AG04449 (cell line): ENCODE measurements at places on chromosomes 2 and 18.

DNA sequence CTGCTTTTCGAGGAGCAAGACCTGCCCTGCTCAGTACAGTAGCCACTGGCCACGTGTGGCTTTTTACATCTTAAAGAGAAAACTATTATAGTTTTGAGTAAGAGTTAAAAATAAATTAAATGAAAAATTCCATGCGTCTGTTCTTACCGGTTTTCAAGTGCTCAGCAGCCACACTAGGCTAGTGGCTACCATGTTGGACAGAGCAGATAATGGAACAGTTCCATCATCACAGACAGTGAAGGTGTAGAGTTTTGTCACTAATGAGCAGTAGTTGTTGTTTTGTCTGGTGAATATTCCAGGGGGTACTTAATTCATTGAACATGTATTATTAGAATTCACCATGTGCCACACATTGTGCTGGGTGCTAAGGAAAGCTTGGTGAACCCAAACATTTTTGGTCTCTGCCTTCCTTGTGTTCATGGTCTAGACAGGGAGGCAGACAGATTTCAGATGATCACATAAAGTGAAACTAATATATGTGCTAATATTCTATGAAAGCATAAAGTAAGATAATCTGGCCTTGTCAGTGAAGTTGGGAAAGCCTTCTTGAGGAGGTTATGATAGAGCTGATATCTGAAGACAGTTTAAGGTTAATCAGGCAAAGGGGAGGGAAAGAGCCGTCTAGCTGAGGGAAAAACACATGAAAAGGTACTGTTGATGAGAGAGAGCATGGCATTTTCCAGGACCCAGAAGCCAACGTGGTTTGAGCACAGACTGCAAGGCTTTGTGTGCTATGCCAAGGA, 1.4 kb downstream of the ALMS1 start:
- DNase-seq: no peak

DNA sequence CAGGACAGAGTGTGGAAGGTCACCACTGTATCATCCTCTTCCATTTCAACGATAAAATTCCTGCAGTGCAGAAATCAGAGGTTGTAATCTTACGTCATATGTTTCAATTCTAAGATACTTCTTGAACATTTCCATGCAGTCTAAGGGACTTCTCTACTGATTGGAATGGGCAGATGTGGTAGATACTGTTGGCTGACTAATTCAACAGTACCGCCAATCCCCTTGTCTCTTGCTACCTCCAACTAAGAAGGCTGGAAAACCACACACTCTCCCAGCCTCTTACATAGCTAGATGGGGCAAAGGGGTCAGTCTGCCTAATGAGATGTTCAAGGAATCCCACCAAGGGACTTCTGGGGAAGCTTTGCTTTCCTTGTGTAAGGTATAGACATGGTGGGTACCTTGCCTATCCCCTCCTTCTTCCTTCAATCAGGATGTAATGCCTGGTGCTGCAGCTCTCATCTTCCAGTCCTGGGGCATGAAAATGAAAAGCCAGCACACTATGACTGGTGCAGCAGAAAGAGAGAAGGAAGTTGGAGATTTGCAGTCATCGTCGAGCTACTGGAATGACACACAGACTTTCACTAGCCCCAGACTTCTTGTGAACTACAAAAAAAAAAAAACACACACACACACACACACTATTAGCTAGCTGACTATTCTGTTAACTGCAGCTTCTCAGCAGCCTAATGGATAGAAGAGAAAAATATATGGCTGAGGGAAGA, 84.1 kb downstream of the ALPK2 start:
- DNase-seq: no peak

GRCh38 chr2:80496775-80497174, 192.2 kb upstream of the LRRTM1 start:
- DNase-seq: peak; percentile 34

GRCh38 chr2:208013285-208014178, 11.8 kb downstream of the PLEKHM3 start:
- DNase-seq: peak; percentile 28

GRCh38 chr2:29412197-29412925, 297.1 kb downstream of the CLIP4 start:
- no peak for DNase-seq

- no peak for DNase-seq
Measured at GRCh38 chr18:24023185-24023814, 8.7 kb downstream of the TTC39C start.

GRCh38 chr2:232386740-232387450, 8.3 kb downstream of the ALPP start:
- no peak for DNase-seq

DNA sequence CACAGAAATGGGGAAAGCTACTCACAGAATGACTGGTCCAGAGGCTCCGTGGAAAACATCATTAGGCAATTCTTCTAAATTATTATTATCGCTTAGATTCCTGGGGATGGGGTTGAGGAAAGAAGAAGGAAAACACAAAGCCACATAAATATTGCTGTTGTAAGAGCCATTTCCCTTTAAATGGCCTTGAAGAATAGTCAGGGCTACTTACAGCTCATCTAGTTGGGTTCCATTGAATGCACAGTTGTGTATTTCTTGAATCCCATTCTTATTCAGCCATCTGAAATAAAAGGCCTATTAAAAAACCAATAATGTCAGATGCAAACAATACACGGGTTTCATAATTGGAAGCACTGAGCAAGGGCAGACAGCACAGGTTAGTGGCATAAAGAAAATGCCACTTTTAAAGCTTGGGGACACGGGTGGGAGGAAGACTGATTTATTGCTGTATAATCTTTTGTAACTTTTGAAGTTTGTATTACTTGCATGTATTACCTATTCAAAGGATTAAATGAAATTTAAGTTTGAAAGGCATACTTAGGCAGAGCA, 171.4 kb downstream of the FSHR start:
- no peak for DNase-seq

- no peak for DNase-seq
Measured at GRCh38 chr18:23563377-23564043, 22.8 kb downstream of the NPC1 start.

DNA sequence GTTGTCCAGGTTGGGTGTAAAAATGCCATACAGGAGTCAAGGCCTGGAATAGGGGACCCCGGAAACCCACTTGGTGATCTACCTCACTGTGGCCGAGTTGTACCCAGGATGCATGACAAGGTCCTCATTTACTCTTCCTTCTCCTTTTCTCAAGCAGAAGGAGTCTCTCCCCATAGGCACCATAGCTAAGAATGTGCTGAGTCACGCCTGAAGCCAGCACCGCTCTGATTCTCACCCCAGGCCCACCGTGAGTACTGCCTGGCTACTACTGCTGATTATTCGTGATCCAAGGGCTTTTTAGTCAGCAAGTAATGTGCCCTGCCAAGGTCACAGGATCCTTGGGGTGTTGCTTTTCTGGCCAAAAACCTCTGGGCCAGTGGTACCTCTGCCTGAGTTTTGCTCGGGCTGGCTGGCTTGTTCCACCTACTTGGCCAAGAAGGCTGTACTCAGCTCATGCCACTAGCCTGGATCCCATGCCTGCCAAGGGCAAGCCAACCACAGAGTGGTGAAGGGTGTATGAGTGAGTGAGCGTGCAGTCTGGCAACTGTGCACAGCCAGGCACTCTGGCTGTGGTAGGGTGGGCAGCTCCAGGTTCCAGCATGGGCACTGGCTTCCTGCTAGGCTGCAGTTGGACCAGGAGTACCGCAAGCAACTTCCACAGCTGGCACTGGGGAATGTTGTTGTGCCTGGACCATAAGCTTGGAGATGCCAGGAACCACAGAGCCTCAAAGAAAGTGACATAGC, 650.1 kb upstream of the VRK2 start:
- no peak for DNase-seq

GRCh38 chr2:241659150-241659739, 21.8 kb downstream of the ATG4B start:
- DNase-seq: no peak

DNA sequence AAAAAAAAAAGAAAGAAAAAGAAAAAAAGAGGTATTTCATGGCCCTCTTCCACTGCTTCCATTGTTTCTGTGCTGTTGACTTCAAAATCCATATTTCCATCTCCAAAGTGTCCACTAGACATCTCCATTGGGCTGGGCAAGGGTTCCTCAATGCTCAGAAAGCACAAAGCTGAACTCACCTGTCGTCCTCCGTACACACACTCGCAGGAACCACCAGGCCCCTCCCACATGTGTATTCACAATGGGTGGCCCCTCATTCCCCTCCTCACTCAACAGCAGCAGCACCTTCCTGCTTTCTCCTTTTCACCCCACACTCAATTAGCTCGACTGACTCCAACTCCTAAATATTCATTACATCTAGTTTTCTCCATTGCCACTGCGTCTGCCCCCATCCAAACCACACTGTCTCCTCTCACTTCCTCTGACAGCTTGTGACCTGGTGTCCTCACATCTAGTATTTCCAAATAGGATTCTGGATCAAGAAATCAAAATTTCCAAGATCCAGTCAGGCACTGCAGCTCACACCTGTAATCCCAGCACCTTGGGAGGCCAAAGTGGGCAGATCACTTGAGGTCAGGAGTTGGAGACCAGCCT, 25.2 kb downstream of the OSBPL1A start:
- DNase-seq: no peak

DNA sequence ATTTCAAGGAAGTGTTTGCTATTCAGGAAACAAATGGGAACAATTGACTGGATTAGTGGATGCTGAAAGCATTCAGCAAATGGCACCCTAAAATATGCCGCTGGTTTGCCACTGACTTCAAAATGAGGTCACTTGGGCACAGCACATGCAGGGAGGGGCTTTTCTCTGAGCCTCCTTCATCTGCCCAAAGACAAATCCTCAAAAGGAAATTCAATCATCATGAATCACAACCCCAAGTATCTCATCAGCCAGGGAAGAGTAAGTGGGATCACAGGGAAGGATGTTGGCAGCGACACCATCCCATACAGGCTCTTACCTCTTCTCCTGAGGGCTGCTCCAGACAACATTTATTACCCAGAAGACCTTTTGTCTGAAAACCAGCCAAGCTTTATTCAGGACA, 14.4 kb upstream of the SP140L start:
- DNase-seq: no peak

- no peak for DNase-seq
Measured at GRCh38 chr2:188076149-188077056, 215.3 kb upstream of the GULP1 start.

DNA sequence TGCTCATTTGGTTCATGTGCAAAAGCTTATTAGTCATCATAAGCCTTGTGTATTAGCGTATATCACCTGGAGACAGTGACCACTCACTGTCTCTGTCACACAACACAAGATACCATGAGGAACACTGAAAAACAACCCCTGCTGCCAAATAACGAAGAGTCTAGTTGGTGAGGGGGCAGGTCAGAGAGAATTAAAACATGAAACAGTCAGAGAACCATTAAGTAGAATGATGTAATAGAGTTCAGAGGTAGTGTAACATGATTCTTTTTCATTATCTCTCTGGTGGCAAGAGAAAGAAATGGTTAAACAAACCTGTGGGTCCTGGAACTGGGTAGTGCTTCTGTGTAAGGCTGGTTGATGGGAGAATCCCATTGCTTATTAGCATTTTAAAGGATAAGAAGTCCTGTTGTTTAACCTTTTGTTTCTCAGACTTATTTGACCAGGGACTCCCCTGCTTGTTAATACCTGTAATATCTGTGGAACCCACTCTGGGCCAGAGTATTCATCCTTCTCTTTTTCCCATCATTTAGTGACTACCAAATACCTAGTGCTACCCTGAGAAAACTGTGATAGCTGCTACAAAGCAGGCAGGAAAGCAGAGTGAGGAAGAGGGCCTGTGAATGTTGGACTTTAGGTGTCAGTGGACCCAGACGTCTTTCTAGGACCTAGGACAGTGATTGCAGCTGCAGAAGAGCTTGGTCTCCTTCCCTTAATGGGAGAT, 38.0 kb downstream of the PTRHD1 start:
- DNase-seq: no peak

DNA sequence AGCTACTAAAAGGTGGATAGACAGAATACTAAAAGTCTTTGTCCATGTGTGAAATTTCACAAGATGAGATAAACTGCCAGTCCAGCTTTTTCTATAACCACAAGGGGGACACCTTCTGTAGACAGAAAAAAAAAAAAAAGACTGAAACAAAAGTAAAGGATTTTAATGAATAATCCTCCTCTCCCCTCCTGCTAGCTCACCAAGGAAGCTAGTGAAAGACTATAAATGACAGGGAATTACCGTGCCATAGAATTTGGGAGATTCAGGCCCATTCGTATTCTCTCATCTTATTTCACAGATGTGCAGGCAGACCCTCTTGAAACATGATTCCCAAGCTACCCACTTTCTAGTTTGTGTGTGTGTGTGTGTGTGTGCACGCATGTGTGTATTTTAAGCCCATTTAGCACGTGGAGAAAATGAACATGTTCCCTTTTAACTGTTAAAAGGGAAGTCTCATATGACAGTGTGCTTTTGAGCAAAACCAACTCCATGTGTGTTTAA, 36.3 kb upstream of the SLC8A1 start:
- no peak for DNase-seq

GRCh38 chr2:124254621-124255020, 229.5 kb downstream of the CNTNAP5 start:
- DNase-seq: no peak

DNA sequence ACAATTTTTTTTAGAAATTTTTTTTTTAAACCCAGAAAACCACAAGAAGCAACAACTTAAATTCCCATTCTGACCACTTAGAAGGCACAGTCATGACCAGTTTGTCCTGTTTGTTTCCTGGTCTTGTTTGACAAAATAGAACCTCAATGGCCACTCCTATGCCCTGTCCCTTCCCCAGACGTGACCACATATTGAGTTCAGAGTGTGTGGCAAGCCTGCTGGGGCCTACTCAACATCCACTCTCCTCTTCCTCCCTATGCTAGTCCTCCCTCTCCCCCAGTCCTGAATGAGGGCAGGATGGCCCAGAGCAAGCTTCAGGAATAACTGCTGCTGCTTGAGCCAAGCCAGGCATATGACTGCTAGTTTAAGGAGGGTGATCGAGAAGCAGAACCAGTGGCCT, 89.6 kb downstream of the PRELID3A start:
- DNase-seq: no peak

DNA sequence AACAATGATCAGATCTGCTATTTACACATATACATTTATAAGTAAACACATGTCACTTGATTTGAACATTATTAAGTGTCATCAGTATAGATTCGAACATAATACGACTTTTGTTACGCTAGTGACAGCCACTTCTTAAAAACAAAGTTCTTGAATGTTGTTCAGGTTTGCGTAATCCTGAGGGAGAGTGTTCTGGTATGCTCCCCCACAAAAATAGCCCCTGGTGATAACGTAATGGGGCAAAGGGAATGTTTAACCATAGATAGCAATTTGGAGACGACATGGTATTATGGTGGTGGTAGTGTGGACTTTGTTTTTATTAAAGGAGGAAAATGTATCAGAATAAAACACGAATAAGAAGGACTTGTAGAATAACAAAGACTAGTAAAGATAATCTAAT, 90.6 kb downstream of the PLEKHM3 start:
- no peak for DNase-seq
